CD4-positive, alpha-beta T cell treated with Interleukin-17A for 4 hours (primary cell): ENCODE measurements at places on chromosomes 3 and 15.
A peak's percentile ranks its signal among the peaks of the same experiment; 100 is the strongest.

- DNase-seq: no peak
These were observed 50.6 kb upstream of the SLC7A14 start for GRCh38 chr3:170636400-170636973.

- DNase-seq: no peak
These were observed 94.4 kb downstream of the TMCO5A start for GRCh38 chr15:38028869-38029268.

DNA sequence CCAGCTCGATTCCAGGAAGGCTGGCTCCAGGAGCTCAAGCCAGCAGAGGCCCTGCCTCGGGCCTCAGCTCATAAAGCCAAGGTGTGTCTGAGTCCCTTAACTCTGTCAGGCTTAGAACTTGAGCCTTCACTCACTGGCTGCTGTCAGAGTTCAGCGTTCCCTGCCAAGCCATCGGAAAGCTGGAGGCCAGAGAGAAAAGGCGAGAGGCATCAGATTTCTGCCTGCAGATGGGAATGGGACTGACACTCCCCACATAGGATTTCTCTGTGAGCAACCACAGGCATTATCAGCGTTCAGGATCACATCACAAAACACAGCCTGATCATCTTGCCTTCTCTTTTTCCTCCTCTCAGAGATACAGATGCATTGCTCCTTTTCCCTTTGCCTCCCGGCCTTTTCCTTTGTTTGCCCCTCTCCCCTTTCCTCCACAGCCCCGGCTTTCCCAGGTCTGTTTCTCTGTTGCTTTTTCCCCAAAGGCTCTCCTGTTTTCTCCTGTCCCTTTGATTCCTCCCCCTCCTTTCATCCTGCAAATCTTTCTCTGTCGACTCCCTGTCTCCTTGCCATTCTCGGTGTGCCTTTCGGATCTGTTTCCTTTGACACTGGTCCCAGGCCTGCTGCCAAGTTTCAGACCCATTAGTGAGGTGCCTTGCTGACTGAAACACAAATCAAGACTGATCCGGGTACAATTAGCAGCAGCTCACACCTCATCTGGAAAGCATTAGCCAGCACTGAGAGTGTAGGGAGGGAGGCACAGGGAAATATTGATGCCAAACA, 44.5 kb upstream of the BOC start:
- DNase-seq: no peak

- peak; percentile 59 for DNase-seq
These were observed 16.2 kb upstream of the XIRP1 start for GRCh38 chr3:39208463-39209055.

DNA sequence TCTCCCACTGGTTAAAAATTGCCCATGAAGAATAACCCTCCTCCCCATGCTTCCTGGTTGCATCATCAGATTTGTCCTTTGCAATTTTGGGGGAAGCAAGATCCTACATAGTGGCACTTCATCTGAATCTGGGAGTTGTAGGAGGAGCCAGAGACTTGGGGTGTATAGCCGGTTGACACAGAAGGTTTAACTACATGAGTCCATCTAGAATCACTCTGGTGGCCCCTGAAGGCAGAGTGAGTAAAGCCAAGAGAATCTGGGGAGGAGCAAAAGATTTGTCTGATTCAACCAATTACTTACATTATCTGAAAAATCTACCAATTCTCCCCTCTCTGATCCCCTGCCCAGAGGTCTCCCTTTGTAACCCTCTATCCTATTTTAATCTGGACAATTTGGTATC, 50.1 kb downstream of the SYN2 start:
- no peak for DNase-seq

- DNase-seq: no peak
These were observed 60.7 kb downstream of the ADAMTS7 start for GRCh38 chr15:78750566-78750965.

- no peak for DNase-seq
These were observed 5.8 kb upstream of the MANF start for GRCh38 chr3:51379301-51379700.

DNA sequence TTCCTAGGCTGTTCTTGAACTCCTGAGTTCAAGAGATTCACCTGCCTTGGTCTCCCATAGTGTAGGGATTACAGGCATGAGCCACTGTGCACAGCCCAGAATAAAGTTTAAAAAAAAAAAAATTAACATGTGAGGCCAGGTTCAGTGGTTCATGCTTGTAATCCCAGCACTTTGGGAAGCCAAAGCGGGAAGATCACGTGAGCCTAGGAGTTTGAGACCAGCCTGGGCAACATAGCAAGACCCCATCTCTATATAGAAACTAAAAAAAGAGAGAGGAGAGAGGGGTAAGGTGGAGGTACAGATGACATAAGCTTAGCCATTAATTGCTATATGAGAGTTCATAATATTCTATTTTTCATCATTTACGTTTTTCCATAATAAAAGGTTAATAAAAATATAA, 21.5 kb downstream of the ZNF148 start:
- DNase-seq: no peak

DNA sequence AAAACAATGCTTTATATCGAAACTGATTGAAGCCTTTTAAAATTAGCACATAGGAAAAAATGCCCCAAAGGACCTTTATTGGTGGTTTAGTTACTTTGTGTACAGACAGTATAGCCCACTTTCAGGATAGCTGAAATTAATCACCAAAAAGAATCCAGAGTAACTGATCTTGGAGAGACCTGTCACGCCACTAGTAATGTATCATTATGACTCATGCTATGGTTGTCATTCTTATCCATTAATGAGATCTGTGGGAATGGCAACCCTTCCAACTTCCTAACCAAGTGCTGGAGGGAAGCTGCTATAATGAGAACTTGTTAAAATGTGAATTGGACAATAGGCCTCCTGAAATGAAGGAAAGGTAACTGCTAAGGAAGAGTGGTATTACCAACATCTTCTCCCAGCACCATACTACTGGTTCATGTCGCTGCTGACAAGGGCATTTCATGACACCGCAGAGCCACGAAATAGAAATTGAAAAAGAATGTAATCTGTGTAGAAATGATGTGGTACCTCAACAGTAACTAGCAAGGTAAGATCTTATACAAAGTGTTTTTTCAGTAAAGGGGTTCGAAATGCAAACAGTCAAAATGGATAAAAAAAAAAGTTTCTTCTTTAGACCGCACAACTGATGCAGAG, 7.1 kb upstream of the EMC4 start:
- DNase-seq: no peak

DNA sequence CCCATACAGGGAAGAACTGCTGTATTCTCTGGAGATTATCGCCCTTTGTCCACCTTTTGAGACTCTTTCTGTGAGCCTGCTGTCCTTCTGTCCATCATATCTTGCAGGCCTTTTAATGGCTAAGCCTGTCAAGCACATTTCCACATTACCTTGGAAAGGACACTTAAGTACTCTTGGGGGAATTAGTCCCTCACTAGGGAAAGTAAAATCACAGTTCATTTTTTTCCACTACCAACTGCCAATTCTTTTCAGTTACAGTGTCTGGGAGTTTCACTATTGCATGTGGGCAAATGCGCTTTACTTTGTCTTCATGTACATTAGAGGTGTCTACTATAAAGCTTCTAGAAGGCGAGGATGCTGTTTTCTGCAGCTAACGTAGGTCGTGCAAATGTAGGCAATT, 242.1 kb downstream of the NSUN3 start:
- DNase-seq: no peak

GRCh38 chr15:74319596-74320351, 47.7 kb downstream of the CYP11A1 start:
- DNase-seq: peak; percentile 16

DNA sequence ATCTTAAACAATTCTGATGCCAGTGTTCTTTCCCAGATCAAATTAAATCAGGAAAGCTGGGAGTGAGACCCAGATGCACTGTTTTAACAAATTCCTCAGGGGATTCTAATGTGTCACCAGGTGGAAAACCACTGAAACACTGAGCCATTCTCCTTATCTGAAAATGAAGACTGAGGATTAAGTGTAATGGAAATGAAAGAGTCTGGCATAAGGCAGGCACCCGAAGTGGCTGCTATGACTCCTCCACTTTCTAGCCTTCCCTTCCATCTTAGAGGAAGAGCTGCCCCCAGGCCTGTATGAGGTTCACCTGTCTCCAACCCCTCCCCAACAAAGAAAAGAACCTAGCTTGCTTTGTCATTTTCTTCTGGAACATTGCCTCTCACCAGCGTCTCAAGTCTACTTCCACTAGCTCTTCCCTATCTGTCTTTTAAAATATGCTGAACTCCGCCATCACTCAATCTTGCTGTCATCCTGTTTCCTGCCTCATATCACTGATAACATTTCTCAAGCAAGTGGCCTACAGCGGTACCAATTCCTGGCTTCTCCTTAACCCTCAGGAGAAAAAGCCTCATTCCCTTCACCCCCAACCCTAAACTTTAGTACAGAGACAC, 13.7 kb upstream of the ABHD2 start:
- DNase-seq: no peak

DNA sequence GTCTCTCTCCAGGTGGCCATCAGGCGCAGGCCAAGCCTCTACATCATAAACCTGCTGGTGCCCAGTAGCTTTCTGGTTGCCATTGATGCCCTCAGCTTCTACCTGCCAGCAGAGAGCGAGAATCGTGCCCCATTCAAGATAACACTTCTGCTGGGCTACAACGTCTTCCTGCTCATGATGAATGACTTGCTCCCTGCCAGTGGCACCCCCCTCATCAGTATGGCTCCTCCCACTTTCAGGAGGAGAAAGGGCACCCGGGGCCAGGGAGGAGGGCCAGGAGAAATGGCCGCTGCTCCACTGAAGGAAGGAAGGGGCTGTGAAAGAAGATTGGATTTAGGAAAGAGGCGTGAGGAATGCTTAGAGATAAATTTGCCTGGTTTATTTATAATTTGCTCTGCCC, 6.6 kb downstream of the HTR3C start:
- DNase-seq: no peak

DNA sequence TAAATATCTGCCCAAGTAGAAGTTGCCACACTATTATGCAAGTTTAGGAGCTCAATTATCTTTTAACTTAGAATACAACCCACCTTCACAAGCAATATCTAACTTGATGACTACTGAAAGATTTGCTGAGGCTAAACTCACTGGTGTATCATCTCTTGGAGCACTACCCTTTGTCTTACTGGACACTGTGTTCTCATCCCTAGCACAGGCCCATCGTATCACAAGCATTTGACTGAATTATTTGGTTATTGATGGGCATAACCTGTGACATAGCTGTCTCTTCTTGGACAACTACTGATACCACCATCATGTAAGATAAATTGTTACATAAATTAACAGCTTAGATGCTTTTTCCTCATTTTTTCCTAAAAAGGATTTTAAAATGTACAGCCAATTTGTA, 216.2 kb upstream of the THBS1 start:
- no peak for DNase-seq

- DNase-seq: no peak
These were observed 5.6 kb upstream of the FYCO1 start for GRCh38 chr3:46001178-46001577.

GRCh38 chr3:56154297-56154696, 314.0 kb downstream of the ERC2 start:
- no peak for DNase-seq

GRCh38 chr15:63945838-63946298, 100.4 kb downstream of the DAPK2 start:
- DNase-seq: no peak

DNA sequence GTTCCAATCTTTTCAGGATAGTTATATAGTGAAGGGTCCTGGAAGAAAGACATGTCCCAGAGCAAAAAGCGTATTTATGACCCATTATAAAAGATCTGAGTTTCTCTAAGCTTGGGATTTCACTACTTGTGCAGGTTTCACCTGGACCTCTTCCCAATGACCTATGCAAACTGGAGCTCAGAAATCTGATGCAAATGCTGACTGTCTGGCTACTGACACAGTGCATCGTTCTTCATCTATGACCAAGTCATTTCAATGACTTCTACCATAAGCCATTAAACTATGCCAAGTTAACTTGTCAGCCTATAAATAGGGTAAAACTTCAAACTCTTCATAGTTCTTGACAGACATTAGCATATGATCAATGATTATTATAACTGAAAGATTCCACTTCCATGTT, 11.1 kb downstream of the STAG1 start:
- DNase-seq: no peak

GRCh38 chr15:40097968-40098476, 10.7 kb downstream of the BMF start:
- no peak for DNase-seq

DNA sequence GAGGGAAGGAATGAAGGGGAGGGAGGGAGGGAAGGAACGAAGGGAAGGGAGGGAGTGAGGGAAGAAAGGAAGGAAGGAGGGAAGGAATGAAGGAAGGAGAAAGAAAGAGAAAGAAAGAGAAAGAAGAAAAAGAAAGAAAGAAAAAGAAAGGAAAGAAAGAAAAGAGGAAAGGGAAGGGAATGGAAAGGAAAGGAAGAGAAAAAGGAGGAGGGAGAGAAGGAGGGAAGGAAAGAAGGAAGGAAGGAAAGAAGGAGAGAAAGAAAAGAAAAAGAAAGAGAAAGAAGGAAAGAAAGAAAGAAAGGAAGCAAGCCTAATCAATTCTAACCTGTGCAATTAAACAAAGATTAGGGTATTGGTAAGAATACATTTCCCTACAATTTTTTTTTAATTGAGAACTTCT, 238.6 kb downstream of the PYDC2 start:
- DNase-seq: no peak
